ENCODE measurements at places on chromosomes 13 and 19.
A peak's percentile ranks its signal among the peaks of the same experiment; 100 is the strongest.

DNA sequence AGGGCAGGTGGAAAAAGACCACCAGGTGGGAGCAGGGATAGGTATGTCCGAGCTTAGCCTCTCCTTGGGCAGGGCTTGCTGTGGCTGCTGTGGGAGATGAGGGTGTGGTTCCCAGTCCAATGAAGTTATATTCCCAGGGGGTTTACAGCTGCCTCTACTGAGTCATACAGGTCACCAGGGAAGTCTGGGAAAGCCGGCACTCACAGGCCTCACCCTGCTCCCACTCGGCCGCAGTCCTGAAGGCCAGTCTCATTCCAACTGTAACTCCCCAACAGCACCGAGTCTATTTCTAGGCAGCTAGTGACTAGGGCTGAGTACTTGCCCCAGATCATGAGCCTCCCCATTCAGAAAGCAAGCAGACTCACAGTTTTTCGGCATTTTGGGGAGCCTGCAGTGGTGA is 77.1 kb downstream of the FNDC3A start:
- no peak for DNase-seq

DNA sequence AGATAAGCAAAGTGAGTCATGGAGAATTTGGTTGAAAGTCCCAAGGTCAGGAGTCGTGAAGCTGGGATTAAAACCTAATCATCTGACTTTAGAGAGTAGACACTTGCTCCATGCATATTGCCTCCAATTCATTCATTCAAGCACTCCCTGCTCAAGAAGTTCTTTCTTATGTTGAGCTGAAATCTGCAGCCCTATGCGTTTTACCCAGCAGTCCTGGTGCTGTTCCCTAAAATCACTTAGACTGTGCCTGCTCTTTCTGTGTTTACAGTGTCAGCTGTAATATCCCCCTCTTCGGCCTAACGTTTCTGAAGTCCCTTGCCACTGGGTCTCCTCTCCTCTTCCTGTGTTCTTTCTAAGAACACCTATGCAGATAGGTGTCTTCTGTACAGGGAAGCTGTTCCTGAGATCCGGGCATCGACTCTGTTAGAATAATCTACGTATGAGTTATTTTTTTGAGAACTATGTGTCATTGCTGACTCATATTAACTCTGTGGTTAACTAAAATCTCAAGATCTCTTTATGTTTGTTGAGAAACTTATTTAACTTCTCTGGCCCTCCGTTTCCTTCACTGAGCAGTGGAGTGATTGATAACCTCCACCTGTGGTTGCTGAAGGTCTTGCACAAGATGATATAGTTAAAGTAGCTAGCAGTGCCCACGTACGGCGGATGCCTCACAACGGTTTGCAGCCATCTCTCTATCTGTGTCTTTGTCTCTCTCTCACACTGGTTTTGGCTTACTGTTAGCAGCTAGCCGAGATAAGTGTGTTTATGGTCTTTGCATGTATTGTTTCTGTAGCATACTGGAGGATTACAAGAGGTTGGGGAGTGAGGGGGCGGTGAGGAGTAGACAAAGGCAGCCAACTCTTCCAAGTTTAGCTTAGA is 4.7 kb downstream of the ALOX5AP start:
- DNase-seq = peak; percentile 86

GRCh38 chr19:2306281-2306806 is 1.6 kb downstream of the LINGO3 start:
- no peak for DNase-seq

DNA sequence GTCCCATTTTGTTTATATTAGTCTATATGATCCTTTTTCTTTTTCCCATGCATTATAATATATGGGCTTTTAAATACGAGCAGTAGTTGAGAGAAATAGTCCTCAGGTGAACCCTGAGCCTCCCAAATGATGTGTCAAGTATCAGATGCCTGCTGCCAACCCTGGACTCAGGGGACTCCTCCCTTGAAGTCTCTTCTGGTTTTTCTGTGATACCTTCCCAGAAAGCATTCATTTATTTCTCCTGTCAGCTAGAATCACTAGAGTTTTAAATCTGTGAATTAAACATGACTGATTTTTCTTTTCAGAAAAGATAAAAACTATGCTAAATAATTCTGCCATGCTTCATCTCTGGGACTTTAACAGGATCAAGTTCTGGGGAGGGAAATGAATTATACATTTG is 184.6 kb downstream of the LIG4 start:
- DNase-seq = no peak

GRCh38 chr19:55486043-55486970 is 1.3 kb downstream of the NAT14 start:
- no peak for DNase-seq

DNA sequence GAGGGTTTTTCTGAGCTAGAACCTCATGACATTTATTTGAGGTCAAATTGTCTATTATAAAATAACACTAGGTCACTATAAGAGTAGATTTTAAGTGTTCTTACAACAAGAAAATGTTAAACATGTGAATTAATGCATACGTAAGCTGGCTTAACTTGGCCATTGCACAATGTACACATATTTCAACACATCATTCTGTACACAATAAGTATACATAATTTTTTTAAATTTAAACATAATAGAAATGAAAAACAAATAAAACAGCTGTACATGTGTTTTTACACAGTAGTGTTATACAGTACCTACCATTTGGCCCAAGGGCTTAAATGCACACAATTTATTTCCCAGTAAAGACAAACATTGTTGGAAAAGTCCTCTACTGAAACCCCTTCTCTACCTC is 269.9 kb downstream of the DACH1 start:
- no peak for DNase-seq

DNA sequence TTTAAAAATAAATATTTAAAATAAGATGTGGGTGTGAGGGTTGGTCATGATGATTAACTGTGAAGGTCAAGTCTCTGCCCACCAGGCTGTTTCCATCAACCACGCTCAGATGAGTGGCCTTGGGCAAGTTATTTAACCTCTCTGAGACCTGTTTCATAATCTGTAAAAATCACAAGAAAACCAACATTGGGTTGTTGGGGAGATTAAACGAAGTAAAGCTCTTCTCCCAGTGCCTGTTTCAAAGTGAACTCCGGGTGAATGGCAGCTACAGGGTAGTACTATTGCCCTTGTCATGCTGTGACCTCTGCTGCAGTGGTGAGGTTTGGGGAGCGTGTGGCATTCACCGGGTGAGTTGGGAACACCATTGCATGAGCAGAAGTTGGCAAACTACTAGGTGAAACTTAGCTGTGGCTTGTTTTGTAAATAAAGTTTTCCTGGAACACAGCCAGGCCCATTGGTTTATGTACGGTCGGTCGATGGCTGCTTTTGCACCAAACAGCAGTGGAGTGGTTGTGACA is 153.2 kb downstream of the USP12 start:
- DNase-seq = no peak

GRCh38 chr13:111304041-111304544 is 16.3 kb upstream of the TEX29 start:
- no peak for DNase-seq

GRCh38 chr13:104530741-104531140 is 1464.5 kb upstream of the SLC10A2 start:
- DNase-seq = no peak

DNA sequence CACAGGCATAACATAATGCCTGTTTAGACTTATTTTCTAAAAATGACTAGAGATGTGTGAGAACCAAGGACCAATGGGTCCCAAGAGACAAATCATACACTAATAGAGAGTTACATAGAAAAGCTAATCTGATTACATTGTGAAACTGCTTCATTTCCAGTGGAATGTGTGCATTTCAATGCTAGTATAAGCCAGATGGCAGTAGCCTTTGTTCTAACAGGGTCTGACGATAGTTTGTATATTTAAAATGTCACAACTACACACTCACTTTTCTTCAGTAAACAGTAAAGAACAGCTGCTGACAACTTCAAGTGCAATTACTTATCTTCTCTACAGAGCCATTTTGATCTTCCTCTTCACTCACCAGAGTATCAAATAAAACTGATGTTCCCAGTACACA is 4.3 kb upstream of the SLITRK5 start:
- no peak for DNase-seq

- DNase-seq = no peak
These were observed 44.3 kb downstream of the SERP2 start for GRCh38 chr13:44417876-44418275.

GRCh38 chr13:79937771-79938216 is 403.1 kb downstream of the SPRY2 start:
- DNase-seq = no peak

- no peak for DNase-seq
These were observed 1505.9 kb downstream of the PCDH9 start for GRCh38 chr13:65724226-65724625.

DNA sequence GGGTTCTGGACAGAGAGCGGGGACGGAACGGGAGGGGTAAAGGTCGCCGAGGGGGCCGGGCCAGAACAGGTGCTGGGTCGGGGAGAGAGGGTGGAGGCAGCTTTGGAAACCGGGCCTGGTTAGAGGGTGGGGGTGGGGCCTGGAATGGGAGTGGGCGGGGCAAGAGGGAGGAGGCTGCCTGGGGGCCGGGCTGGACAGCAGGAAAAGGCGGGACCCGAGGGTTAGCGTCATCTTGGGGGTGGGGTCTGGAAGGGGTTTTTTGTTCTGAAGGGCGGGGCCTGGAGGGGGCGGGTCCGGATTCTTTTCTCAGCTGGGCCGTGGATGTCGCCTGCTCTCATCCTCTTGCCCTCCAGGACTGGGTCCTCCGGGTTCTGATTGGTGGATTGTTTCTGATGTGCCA is 4.3 kb upstream of the ZNF813 start:
- DNase-seq = no peak

DNA sequence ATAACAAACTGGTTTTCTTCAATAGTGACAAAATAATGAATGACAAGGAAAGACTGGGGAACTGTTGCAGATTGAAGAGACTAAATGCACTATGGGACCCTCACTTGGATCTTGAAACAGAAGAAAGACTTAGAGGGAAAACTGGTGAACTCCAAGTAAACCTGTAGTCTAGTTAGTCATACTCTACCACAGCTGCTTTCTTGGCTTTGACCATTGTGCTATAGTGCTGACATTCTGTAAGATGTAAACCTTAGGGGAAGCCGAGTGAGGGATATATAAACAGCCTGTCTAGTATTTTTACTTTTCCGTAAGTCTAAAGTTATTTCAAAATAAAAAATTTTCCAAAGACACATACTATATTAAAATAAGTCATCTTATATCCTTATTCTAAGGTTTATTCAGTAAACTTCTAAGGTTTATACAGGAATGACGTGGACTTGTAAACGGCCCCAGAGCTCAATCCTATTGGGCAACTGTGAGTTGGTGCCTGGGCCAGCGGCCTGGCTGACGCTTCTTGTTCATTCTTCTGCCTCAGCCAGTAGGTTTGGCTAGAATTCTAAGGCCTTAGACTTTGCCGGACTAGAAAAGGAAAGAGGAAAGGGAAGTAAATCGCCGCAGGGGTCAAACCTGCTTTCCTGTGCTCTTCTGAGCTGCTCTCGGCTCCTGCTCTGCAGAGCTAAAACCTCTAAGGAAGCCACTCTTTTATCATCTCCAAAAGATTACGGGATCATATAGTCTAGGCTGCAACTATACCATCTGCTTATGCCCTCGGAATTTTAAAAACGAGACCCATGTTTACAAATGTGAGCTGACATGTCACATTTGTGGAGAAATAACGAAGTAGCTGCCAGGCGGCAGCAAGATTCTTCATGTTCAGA is 33.6 kb upstream of the UBE2L5 start:
- DNase-seq = no peak

GRCh38 chr19:3480383-3481091 is at the start of gene SMIM24:
SMIM24 (minus strand) TSS chr19:3480525; CDS start chr19:3480463, 62 bp downstream.
- DNase-seq = no peak

DNA sequence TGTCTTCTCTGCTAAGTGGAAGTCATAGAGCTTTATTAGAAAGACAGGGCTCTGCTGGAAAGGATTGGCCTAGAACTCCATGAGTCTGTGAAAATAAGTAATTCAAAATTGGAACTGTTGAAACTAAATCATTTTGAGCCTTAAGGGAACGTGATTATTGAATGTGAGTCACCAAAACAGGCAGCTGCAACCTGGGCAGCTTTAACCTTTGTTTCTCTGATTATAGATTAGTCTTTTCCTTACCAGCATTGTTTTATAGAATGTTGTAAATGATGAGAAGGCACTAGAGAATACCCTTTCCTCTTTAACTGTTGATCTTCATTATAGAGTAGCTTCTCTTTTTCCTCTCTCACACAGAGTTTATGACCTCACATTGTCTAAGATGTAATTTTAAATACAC is 638.8 kb upstream of the SLITRK6 start:
- no peak for DNase-seq

DNA sequence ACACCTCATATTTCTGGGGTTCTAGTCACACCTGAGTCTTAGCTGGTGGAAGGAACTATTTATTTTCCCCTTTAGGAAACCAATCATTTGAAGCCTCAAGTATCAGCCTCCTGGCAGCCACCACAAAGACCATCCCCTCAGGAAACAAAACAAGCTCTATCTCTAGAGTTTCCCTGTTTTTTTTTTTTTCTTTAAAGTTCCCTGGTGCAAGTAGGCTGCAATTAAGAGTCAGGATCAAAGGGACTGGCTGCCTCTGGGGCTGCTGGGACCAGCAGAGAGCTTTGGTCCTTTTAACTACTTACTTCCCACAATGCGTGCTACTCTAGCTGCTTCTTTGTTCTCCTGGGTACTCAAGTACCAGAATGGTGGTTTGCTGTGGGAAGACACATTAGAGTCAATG is 11.4 kb downstream of the MBNL2 start:
- no peak for DNase-seq

- DNase-seq = no peak
These were observed 112.7 kb downstream of the OLFM4 start for GRCh38 chr13:53141336-53141735.

DNA sequence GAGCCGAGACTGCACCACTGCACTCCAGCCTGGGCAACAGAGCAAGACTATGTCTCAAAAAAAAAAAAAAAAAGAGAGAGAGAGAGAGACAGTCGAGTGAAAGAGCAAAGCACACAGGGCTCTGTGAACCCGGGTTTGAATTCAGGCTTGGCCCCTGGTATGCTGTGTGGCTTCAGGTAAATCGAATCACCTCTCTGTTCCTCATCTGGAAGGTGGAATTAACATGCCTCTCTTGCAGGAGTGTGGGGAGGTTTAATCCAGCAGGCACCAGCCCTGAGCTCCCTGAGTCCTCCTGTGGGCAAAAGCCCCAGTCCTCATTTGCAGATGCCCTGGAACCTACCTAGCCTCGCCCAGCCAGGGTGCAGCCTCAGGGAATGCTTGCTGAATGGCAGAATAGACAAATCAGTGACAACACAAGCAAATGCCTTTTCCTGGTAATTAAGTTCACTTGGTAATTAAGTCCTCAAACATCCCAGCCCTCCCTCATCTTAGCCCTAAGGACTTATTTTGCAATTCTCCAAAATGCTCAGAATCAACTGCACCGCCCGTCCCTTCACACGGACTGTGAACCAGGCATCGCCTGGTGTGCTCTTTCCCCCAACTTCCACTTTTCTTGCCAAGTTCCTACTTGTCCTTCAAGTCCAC is 4.6 kb upstream of the ZNRF4 start:
- DNase-seq = no peak

GRCh38 chr13:71252184-71252704 is 614.8 kb downstream of the DACH1 start:
- DNase-seq = no peak
